Activated CD8-positive, alpha-beta memory T cell treated with anti-CD3 and anti-CD28 coated beads, Interleukin-2, amount 10 ng/mL, durations not matched to agents 7 days and 5 days (primary cell): ENCODE measurements at places on chromosomes 11 and 22.

GRCh38 chr22:29266564-29267461, 968 bp downstream of the RHBDD3 start:
- DNase-seq, result peak; percentile 45

- peak; percentile 2 for DNase-seq
Observed at GRCh38 chr11:116331381-116331780, 441.4 kb downstream of the BUD13 start.

- no peak for DNase-seq
Observed at GRCh38 chr11:9760193-9760575, 96.3 kb downstream of the SWAP70 start.

DNA sequence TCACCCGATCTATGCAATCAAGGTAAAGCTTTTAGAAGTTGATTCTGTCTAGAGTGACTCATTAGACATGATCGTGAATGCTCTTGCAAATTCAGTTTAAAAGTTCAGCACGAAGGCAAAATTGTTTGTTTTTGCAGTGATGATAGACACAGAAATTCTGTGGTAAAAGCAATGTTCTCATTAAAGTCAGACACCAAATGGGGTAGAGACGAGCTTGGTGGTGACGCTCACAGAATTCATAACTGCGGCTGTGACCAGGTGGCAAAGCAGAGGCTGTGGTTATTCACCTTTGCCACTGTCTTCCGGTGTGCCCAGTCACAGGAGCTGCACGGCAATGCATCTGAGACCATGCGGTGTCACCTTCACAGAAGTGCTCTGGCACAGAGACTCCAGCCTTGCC, 83.4 kb downstream of the WNT7B start:
- DNase-seq, result no peak

GRCh38 chr11:118699506-118700220, 20.2 kb upstream of the TREH start:
- DNase-seq, result peak; percentile 70

GRCh38 chr11:95121698-95122097, 32.1 kb downstream of the ENDOD1 start:
- DNase-seq, result no peak

DNA sequence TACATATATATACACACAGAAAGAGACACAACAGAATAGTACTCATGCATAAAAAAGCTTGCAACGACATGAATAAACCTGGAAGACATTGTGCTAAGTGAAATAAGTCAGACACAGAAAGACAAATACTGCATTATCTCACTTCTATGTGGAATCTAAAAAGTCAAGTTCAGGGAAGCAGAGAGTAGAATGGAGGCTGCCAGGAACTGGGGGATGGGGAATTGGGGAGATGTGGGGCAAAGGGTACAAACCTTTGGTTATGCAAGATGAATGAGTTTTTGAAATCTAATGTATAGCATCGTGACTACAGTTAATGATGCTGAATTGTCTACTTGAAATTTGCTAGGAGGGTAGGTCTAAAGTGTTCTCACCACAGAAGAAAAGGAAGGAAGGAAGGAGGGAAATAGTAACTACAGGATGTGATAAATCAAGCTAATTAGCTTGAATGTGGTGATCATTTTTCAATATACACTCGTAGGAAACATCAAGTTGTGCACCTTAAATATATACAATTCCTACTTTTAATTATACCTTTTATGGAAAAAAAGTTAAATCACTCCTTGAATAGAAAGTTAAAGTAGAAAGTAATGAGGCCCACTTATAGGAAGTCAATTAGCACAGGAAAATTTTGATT, 33.8 kb downstream of the MMP13 start:
- DNase-seq, result no peak

DNA sequence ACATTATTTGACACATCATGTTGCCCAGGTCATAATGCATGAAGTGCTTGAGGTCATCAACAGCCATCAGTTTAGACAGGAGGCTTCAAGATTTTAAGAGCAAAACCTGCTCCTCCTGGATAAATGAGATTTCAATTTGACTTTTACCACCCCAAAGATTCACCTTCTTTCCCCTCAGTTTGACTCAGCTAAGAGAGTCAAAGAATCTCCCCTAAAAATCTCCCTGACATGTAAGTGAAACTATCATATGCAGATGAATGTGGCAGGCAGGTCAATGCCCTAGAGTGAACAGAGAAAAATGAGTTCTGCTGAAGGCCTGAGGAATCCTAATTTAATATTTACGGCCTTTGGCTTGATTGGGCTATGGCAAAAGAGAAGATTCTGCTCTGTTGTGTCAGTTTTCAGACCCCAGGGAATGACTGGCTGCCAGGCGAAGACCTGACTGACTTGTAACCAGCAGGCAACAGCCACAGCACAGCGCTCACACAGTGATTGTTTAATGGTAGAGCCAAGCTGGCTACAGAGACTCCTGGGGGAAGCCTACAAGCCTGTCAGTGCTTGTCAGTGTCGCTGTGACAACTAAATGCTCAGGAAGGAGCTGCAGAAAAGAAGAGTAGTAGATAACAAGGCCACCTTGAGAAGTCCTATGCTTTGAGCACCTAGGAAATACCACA, 491.2 kb upstream of the LRRC4C start:
- DNase-seq, result no peak

- DNase-seq, result no peak
Observed at GRCh38 chr11:127627204-127627603, 626.6 kb upstream of the KIRREL3 start.

- no peak for DNase-seq
Observed at GRCh38 chr11:31243706-31244105, 125.8 kb downstream of the DCDC1 start.

DNA sequence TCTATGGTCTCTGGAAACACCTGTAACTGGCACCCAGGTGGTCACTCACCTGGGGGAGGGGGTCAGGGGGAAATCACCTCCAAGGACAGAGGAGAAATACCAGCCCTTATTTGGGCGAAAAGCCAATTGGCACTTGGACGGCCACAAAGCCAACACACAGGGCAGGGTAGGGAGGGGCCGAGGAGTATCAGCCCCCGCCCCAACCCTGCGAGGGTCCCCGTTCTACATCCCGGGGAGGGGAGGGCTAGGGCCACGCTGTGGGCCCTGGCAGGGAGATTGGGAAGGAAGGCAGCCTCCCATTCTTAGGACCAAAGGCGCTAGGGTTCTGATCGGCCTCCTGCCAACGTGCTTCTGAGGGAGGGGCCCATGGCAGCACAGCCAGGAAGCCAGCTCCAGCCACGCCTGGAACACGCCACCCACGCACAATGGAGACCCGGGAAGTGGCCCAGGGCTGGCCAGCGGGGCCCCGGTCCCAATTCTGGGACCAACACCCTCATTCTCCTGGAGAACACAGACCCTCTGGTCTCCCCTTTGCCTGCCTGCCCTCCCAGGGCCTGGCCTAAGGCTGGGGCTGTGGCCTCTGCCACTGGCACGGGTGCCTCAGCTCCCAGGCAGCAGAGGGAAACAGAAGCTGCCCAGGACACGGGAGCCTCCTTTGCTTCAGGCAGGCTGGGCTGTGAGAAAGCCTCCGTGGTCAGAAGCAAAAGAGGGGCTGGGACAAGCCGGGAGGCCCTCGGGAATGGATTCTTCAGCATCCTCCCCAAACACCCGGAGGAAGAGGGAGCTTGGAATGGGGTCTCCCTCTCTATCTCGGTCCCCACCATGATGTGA, 7.4 kb downstream of the CBX6 start:
- DNase-seq, result no peak

- DNase-seq, result no peak
Observed at GRCh38 chr11:14972581-14973495, 687 bp upstream of the CALCA start.

DNA sequence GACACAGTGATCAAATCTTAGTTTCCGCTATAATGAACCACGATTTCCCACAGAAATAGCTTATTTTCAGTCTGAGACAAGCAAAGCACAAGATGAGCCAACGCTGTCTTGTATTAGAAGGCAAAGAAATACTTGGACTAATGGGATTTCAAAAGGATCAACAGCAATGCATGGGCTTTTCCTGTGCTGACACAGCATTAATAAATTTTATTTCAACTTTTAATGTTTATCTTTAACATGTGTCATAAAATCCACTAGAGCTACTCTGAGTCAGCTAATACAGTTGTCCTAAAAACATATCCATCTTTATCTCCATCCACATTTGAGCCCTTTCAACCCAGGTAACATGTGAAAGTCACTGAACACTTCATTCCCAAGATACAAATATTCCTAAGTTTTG, 15.5 kb upstream of the SLC25A17 start:
- DNase-seq, result no peak

DNA sequence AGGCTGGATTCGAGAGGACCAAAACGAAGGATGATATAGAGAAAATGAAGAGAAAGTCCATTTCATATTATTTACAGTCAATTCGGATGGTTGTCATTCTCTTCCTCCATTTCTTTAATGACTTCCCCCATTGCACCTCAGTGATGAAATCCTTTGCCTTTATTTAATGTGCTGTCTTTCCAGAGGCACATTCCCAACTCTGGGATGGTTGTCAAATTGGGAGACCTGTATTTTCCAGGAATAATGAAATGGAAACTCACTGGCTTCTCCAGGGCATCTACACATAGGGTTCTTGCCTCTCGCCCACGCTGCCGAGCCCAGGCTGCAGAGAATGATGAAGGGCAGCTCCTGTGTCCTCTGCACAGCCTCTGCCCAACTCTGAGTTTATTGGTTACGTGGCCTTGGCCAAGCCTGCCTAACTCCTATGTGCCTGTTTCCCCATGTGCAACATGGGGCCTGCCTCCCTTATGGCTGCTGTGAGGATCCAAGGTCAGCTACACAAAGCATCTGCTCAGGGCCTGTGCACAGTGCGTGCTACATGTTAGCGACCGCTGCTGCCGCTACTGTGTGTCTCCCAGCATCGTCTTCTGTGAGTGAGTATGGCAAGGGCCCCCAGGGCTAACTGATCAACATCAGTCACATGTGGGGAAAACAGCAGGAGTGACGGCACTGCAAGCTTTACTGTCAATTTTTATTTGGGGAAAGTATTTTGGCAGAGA, 81.5 kb upstream of the BID start:
- no peak for DNase-seq

GRCh38 chr22:27456696-27457503, 344.7 kb downstream of the MN1 start:
- DNase-seq, result no peak

GRCh38 chr11:117488996-117489952, 161.6 kb downstream of the CEP164 start:
- DNase-seq, result no peak

- DNase-seq, result no peak
Observed at GRCh38 chr11:88327462-88328143, 9.9 kb downstream of the CTSC start.

DNA sequence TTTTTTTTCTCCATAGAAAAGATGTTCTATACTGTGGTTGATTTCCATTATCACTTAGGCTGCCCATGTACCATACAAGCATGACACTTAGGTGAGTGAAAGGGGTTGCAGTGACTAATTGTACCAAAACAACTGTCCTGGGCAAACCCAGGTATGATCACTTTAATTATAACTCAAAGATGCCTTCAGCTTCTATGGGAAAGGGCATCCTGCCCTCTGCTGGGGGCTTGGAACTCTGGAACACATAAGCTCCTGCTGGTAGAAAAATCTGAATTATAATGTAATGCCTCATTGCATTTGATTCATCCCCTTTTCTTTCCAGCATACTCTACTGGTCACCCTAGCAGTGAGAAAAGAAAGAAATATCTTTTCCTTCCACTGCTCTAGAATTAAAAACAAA, 206.3 kb downstream of the DDX10 start:
- peak; percentile 56 for DNase-seq

DNA sequence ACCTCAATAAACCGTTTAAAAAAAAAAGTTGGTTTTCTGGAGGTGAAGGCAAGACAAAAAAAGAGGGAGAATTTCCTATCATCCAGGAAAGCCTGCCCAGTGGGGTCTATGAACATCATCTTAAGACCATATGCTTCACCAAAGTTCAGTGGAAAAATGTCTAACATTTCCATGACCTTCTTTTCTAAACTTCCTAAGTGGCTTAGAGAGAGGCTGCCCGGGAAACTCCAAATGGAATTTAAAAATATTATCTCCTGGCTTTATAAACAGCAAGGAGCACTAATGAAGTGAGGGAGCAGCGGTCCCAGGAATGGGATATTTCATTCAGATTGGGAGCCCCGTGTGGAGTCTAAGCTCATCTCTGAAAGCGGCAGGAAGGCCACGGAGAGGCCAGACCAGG, 46.9 kb downstream of the ETS1 start:
- no peak for DNase-seq

- DNase-seq, result no peak
Observed at GRCh38 chr11:10566257-10566957, 2.1 kb downstream of the LYVE1 start.

DNA sequence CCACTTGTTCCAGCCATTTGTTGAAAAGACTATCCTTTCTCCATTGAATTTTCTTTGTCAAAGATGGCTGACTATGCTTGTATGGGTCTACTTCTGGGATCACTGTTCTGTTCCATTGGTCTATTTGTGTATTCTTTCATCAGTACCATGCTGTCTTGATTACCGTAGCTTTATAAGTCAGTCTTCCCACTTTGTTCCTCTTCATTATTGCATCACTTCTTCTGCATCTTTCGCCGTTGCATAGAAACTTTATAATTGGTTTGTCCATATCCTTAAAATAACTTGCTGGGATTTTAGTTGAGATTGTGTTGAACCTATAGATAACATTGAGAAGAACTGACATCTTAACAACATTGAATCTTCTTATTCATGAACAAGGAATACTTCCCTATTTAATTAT, 598.8 kb downstream of the TBC1D22A start:
- DNase-seq, result no peak

DNA sequence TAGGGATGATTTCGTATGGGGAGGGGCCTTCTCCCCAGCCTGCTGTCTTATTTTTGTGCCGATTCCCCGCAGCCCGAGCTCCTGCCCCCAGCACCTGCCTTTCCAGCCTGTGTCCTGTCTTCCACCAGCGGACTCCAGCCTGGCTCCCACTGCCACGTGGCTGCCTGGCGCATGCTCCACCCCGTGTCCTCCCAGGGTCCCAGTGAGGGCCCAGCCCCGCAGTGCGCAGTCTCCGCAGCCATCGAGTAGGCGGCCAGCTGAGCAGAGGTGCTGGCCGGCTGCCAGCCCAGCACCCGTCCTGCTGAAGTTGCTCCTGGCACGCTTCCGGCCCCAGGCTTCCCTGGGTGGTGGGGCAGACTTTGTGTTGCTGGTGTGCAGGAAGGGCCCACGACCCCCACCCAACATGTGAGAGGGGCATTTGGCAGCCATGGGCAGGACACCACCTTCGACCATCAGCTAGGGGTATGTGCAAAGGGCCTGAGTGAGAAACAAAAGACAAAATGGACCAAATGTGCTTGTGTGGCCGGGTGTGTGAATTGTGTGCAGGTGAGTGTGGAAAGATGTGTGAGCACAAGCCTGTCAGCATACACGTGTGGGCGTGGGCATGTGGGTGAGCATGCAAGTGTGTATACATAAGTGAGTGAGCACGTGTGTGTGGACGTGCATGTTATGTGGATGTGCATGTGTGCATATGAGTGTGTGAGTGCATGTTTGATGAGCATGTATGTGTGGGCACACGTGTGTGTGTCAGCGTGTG, 55.9 kb downstream of the RTN4R start:
- DNase-seq, result no peak

- DNase-seq, result no peak
Observed at GRCh38 chr11:134150195-134150903, 73.4 kb downstream of the NCAPD3 start.

DNA sequence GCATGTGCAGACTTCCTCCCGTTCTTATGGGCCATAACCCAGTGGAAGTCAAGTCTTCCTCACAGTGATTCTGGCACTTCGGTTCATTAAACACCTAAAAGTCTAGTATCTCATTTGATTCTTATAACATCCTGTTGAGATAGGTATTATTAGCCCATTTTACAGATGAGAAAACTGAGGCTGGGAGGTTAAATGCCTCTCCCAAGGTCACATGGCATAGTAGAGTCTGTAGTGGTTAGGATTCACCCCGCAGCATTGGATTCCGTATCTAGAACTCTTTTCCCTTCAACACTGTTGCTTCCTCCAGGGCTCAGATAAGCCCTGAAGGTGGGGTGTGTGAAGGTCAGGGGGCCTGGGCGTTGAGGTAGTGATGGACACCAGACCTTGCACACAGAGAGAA, 3.4 kb downstream of the GPHA2 start:
- no peak for DNase-seq
